NB4 (cell line): ENCODE measurements at places on chromosomes 5 and 9.
A peak's percentile ranks its signal among the peaks of the same experiment; 100 is the strongest.

- DNase-seq: no peak
Observed at GRCh38 chr5:142836048-142836447, 65.9 kb downstream of the ARHGAP26 start.

- peak; percentile 34 for DNase-seq
Observed at GRCh38 chr9:128068386-128069205, 564 bp downstream of the SLC25A25 start.

GRCh38 chr5:5209510-5210286 is 69.6 kb downstream of the ADAMTS16 start:
- no peak for DNase-seq

- no peak for DNase-seq
Observed at GRCh38 chr5:159244163-159244562, 18.9 kb upstream of the UBLCP1 start.

DNA sequence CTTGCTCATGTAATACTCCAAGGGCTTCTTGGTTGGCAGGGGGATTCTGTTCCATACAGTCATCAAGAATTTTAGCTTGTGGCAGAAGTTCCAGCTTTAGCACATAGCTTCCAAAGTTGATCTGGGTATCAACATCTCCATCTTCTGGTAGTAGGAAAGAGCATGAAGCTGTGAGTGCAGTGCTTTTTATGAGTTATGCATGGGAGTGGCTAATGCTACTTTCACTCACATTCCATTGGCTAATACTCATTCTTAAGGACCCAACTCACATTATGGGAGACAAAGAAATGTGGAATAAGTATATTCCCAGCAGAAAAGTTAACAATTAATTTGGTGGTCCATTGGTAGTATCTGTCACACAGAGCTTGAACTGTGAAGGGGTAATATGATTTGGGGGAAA is 194.2 kb upstream of the CHD1 start:
- no peak for DNase-seq

DNA sequence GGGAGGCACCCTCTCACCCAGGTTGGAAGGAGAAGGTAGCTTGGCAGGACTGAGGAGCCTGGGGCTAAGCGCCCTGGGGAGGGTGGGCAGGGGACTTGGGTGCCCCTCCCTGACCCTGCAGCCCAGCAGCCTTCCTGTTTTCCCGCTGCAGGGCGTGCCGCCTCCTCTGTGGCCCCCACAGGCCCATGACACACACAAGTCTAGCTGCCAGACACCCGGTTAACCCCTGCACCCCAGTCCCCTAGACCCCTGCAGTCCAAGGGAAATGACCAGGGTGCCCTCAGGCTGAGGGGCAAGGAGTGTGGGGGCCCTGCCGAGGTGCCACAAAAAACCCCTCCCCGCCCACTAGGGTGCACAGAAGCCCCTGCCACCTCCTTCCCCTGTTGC is 33.0 kb downstream of the GOLGA2 start:
- DNase-seq: no peak

DNA sequence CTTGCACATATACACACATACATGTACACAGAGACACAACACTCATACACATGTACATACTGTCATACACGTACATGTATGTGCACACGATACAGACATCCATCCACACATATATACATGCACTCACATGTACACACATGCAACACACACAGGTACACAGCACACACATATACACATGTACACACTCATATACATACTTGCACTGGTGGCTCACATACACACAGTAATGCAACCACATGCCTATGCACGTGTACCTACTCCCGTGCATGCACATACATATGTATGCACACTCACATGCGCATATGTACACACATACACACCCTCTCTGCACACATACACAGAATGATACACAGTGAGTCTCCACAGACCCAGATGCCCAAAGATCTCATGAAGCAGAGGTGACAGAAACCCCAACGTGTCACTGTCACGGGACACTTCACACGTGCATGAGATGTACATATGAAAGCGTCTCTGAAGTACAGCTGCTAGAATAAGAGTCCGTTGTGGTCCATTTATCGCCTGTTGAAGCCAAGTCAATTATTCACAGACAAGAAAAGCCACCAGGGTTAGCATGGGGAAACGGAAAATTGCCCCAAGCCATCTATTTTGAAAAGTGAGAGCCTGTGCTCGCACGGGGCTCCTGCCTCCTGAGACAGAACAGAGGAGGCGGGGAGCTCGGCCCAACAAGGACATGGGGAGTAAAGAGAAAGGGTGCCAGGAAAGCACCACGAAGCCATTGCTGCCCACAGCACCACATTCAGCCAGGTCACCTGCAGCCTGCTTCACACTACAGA is 24.9 kb downstream of the LPCAT1 start:
- DNase-seq: no peak

GRCh38 chr5:4947893-4948536 is 192.1 kb upstream of the ADAMTS16 start:
- DNase-seq: no peak

DNA sequence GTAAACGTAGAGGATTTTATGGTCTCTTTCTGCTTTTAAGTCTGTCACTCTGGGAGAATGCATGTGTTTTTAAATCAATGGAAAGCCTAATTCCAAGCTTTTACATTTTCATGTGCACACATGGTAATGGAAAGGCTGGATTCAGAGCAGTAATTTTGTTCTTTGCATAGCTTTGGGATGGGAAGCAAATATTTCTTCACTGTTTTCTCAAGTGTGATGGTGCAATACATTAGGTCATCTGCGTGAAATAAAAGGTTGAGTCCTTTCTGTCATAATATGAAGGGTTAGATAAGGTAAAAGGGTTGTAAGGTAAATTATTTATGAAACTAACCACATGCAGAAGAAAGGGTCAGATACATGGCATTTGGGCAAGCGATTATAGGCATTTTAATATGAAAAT is 88.2 kb upstream of the NR3C1 start:
- no peak for DNase-seq

DNA sequence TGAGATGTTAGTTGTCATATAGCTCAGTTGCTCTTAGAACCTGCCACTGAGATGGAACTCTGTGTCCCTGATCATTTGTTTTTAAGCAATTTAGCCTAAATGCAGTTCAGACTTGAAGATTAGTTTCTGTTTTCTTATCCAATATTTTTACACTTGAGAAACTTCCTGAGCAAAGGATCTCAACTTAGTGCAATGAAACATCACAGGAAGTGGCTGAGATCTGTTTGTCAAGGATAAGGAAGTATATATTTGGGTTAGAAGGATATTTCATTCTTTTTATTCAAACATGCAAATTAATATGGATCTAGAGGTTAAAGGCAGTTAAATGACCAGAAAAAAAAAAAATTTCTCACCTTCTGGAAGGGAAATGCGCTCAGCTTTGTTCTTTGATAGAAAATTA is 19.7 kb upstream of the F2R start:
- DNase-seq: no peak

- no peak for DNase-seq
Observed at GRCh38 chr5:118778941-118779340, 209.4 kb downstream of the DTWD2 start.

- no peak for DNase-seq
Observed at GRCh38 chr5:83375049-83375745, 96.3 kb upstream of the VCAN start.

- no peak for DNase-seq
Observed at GRCh38 chr5:33008751-33009418, 297.8 kb downstream of the NPR3 start.

DNA sequence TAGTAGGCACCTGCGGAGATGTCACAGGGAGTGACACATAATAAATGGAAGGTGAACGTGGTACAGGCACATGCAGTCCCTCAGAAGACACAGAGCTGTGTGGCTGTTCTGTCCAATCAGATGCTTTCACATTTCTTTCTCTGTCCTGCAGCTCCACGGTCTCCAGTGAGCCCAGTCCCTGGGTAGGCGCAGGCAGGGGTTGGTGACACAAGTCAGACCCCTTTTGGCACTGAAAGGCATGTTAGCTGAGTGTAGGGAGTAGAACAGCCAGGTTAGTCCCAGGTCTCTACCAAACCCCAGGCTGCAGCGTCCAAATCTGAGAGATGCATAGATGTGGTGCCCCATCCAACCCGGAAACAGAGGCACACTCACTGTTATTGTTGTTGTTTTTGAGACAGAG is 2.8 kb downstream of the SLC31A2 start:
- no peak for DNase-seq

- DNase-seq: no peak
Observed at GRCh38 chr9:1946526-1947283, 68.4 kb upstream of the SMARCA2 start.

DNA sequence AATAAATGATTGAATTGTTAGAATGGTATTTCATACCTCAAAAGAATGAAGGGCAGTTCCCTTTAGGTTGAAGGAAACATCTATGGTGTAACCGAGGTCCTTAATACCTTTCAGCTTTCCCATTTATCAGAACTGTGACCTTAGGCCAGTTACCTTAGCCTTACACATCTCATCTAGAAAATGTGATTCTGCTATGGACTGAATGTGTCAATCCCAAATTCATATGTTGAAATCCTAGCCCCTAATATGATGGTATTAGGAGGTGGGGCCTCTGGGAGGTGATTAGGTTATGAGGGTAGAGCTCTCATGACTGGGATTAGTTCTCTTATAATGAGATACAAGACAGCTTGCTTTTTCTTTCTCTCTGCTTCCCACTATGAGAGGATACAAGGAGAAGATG is 441.9 kb downstream of the PLK2 start:
- no peak for DNase-seq

- no peak for DNase-seq
Observed at GRCh38 chr5:123543438-123543837, 31.5 kb downstream of the CSNK1G3 start.

- no peak for DNase-seq
Observed at GRCh38 chr5:95963650-95964410, 2.2 kb upstream of the ELL2 start.

- DNase-seq: no peak
Observed at GRCh38 chr9:106961623-106962022, 98.7 kb downstream of the ZNF462 start.

DNA sequence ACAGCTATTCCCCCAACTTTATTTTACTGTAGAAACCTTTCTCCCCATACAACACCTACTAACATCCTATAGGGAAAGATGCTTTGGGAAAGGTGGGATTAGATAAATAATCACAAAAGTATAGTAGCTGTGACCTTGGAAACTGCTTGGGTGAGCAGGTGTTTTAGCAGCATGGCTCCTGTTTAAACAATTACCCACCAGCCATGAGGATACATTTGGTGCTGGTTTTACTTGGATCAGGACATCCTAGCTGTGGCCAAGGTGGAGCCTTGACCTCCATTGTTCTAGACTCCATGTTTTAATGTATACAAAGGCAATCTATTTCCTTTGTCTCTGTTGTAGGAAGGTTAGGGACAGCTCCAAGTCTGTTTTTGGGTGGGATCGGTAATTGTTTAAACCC is 56.8 kb upstream of the ALDH1B1 start:
- no peak for DNase-seq

DNA sequence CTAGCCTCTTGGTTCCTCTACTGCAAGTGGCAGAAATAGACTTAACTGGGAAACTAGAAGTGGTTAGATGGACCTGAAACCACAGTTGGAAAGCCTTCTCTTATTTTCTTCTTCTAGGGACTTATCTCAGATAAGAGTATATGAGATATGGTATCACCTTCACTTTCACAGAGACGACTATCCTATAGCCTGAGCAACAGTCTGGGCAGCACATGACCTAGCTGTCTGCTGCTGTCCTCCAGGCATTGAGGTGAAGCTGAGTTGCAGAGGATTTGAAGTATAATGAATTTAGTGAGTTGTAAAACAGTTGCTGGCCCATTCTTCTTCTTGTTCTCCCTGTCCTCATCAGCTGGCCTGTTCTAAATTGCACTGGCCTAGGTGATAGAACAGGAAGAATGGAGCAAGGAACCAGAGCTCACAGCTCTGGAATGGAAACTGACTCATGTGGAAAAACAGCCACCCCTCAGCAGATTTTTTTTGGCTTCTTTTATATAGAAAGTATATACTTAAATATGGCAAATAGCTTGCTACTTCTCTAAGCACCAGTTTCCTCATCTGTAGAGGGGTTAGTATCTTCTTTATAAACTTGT is 27.8 kb downstream of the RECK start:
- DNase-seq: no peak

GRCh38 chr5:61525512-61526206 is 193.6 kb downstream of the ZSWIM6 start:
- no peak for DNase-seq

DNA sequence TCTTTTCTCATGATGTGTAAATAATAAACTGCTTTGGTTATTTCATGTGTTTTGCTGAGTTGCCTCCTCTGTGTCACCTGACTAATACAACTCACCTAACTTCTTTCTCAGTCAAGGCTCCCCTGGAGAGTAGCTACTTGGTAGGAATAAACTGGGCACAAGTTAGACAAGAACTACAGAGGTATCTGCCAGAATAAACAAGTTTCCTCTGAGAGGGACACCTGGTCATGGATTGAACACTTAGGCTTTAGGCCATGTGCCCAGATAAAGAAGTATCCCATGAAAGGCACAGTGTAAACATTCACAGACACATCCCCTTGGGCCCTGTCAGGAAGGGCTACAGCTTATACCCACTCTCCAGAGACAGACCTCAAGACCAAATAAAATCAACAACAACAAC is 532.5 kb downstream of the KIF4B start:
- DNase-seq: no peak

GRCh38 chr5:144017631-144018030 is 152.8 kb downstream of the YIPF5 start:
- DNase-seq: no peak

- DNase-seq: peak; percentile 55
Observed at GRCh38 chr9:127505396-127506116, 54.2 kb downstream of the LRSAM1 start.

GRCh38 chr5:494667-495255 is 29.5 kb downstream of the SLC9A3 start:
- DNase-seq: no peak

DNA sequence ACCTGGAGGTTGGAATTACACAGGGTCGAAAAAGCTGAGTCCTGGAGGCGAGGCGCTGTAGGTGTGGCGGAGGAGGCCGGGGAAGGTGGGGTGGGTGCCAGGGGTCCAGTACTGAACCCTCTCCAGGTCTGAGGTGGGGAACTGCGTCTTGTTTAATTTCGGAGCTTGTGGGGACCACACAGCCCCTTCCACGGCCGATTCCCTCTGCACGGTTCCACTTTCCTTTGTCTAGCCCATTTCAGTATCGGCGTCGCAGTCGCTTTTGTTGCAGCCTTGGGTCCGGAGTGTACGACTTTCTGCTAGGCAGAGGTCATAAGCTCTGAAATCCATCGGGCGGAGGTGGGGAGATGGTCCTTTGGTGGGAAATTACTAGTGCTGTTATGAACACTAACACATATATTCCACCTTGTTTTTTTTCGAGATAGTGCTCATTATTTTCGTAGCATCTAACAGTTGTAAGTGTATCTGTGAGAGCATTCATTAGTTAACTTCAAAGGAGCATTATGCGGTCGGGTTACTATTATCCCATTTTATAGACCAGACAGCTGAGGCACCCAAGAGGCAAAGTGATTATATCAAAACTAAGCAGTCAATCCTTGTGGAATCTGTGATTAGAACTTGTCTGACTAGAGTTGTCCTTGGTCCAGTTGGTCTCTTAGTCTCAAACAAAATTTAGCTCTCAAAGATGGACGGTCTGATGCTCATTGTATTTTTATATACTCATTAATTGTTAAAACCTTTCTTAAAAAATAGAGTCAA is 737 bp downstream of the RNF180 start:
- no peak for DNase-seq
